ENCODE measurements at places on chromosomes 6 and 20. TPM values are rescaled to one million over a fixed set of nuclear protein-coding genes. Genes with fewer than 3 reads are reported as not detected.
A peak's percentile ranks its signal among the peaks of the same experiment; 100 is the strongest.

- DNase-seq, result no peak
Observed at GRCh38 chr6:63683071-63683603, 47.5 kb downstream of the PHF3 start.

DNA sequence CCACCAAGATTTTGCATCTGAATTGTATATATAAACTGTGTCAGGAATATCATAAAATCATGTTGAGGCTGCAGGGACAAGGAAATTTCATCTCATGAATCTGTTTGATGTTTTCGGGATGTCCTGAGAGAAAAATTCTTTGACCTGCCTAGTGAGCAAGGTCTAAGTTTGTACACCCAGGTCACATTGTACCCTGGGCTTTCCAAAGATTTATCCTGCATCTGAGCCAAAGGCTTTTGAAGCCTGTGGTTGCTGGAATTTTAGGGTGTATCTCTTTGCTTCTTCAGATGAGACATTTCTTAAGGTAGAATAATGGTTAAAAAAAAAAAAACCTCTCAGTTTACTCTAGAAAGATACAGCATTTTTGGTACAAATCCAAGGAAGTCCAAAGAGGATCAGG, 63.3 kb downstream of the FOXO3 start:
- DNase-seq, result no peak

- DNase-seq, result no peak
Observed at GRCh38 chr6:160137130-160137988, 15.7 kb downstream of the SLC22A1 start.

GRCh38 chr20:57993716-57994431, 234.6 kb downstream of the ANKRD60 start:
- peak; percentile 65 for DNase-seq

DNA sequence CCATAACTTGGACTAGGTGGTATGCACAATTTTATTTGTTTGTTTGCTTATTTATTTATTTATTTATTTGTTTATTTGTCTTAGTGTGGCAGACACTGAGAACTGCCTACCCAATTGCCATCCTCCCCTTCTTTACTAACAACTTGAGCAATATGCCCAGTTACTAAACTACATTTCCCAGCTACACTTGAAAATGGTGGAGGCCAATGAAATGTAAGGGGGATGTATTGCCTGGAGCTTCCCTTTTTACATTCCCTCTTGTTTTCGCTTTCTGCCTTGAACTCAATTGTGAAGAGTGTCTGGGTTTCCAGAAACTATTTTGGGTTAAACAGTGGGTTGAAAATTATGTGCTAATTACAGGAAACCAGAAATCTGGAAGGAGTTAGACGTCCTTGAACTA, 152.7 kb upstream of the FKBP1C start:
- DNase-seq, result no peak

DNA sequence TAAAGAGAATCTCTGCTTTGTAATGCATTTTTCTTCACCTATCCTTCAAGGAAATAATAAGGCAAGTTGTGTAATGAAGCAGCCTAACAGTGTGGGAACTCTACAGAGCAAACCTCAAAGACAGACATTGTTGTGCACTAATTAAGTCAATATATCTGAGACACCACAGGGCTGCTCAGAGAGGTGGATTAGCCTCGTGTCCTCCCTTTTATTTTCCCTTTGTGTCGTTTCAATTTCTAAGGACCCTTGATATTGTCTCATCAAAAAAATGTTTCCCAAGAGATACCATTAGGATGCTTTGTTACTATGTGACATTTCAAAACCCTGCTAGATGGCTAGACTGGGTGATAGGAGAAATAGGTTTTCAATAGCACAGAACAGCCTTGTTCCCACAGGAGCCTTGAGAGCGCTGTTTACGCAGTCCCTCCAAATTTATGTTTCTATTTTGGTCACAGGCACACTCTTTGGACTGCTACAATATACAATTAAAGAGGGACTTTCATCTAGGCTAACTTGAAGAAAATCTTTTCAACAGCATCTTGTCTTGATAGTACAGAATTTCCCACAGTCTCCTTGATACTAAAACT, 23.1 kb downstream of the UBE3D start:
- no peak for DNase-seq

DNA sequence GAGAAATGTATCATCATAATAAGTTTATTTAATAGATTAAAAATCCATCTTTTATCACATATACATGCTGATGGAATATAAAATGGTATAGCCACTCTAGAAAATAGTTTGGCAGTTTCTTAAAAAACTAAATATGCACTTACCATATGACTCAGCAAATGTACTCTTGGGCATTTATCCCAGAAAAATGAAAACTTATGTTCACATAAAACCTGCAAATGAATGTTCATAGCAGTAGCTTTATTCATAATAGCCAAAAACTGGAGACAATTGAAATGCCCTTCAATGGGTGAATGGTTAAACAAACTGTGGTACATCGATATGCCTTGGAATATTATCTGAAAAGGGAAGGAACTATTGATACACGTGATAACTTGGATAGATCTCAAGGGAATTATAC, 6.4 kb upstream of the NCOA7 start:
- no peak for DNase-seq

GRCh38 chr6:121925024-121925423, 474.4 kb upstream of the HSF2 start:
- no peak for DNase-seq

DNA sequence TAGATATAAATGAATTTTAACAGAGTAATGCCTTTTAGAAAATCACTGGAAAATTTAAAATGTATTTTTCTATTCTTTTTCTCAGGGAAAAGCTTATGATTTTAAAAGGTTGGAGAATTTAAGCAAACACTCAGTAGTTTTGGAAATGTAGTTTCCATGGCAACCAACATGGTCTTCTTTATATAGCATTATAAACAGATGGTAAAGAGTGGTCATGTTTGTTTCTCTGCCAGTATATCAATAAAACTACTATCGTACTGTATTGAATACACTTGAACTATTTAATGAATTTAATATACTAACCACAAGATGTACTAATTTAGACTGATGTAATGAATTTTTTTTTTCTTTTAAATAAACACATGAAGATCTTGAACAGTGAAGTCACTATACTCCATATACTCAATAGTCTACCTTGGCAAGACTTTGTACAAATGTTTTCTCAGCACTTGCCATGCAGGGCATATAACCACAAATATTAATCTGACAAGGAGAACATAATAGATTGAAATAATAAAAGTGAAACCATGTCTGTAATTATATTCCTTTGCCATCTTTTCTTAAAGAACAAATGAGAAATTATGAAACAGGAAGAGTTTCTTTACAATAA, 105.5 kb downstream of the PDSS2 start:
- DNase-seq, result no peak

KCNK16 gene
- not detected for total RNA-seq

LGSN gene
- not detected for total RNA-seq

ZNF165 gene
- total RNA-seq, result 3.1 TPM

MCHR2 gene
- total RNA-seq, result not detected

GPR63 gene
- total RNA-seq, result 0.16 TPM

C20orf141 gene
- total RNA-seq, result not detected

Data from breast epithelium (tissue), 4 donors.